Stimulated activated CD4-positive, alpha-beta T cell treated with anti-CD3 and anti-CD28 coated beads, TNF-alpha, amount 100 ng/mL, for 24 hours (primary cell): ENCODE measurements at places on chromosomes 7 and 10.

GRCh38 chr10:130025326-130025725 is 61.3 kb upstream of the EBF3 start:
- DNase-seq, result no peak

- DNase-seq, result no peak
Measured at GRCh38 chr10:103480521-103480920, 1.5 kb upstream of the CALHM3 start.

- no peak for DNase-seq
Measured at GRCh38 chr7:58087536-58088190, 637.7 kb downstream of the ZNF716 start.

- DNase-seq, result no peak
Measured at GRCh38 chr10:73060173-73060572, 36.5 kb downstream of the P4HA1 start.

DNA sequence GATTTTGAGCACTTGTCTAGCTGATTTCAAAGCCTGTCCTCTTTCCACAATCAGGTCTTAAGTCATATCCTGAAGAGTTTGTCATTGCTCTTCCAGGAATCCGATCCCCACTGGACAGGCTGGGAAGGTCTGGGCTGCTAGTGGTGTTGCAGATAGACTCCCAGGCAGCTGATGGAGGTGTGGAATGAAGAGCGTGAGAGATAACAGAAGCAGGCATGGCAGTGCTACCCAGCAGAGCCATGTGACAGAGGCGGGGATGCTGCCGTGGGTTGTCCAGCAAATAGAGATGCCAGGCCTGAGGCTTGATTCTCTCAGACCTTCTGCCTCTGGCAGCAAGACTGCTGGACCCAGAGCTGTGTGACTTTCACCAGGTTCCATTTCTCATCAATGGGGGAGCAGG is 116.5 kb upstream of the EEPD1 start:
- no peak for DNase-seq

DNA sequence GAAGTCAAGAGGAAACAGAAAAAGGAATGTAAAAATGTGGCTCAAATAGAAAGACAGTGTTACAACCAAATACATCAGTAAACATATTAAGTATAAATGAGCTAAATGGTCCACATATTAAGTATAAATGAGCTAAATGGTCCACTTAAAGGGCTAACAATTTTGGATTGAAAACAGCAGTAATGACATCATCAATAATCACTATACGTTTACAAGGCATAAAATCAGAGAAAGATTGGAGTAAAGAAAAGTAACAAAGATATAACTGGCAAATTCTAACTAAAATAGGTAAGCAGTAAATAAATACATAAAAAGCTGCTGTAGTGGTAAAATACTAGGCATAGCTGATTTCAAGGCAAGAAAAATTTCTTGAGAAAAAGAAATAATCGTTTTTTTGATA is 1298.4 kb upstream of the CELF2 start:
- no peak for DNase-seq

DNA sequence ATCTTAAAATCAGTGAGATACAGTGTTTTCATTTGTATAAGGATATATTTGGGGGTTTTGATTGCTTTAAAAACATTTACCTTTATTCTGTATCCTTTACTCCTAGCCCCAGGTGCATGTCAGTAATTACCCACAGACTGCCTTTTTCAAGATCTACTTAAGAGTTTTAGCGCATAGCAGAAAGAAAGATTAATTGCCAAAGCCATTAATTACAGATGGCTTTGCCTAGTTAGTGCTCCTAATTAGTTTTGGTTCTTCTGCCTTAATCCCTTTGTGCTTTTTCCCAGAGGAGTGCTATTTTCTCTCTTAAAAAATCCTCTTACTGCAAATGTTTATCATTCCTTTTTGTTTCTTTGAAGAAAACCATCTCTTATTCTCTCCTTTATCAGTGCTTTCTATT is 122.8 kb downstream of the MAPK8 start:
- no peak for DNase-seq

GRCh38 chr10:12538491-12538995 is 189.2 kb downstream of the CAMK1D start:
- no peak for DNase-seq

GRCh38 chr10:79068203-79068561 is 584 bp upstream of the ZMIZ1 start:
- no peak for DNase-seq

DNA sequence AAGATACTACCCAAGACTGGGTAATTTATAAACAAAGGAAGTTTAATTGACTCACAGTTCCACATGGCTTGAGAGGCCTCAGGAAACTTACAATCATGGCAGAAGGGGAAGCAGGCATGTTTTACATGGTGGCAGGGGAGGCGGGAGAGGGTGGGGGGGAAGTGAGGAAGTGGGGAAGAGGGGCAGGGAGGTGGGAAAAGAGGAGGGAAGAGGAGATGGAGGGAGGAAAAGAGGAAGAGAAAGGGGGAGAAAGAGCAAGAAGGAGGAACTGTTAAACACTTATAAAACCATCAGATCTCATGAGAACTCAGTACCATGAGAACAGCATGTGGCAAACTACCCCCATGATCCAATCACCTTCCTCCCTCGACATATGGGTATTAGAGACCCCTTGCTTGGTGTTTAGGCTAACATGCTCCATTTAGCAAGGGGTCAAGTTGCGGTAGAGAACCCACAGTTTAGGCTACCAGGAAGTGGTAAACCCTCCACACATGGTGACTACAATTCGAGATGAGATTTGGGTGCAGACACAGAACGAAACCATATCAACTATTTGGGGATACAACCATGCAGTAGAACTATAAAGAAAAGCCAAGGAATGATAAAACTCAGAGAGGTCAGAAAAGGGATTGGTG is 3.5 kb upstream of the LMBR1 start:
- DNase-seq, result no peak

DNA sequence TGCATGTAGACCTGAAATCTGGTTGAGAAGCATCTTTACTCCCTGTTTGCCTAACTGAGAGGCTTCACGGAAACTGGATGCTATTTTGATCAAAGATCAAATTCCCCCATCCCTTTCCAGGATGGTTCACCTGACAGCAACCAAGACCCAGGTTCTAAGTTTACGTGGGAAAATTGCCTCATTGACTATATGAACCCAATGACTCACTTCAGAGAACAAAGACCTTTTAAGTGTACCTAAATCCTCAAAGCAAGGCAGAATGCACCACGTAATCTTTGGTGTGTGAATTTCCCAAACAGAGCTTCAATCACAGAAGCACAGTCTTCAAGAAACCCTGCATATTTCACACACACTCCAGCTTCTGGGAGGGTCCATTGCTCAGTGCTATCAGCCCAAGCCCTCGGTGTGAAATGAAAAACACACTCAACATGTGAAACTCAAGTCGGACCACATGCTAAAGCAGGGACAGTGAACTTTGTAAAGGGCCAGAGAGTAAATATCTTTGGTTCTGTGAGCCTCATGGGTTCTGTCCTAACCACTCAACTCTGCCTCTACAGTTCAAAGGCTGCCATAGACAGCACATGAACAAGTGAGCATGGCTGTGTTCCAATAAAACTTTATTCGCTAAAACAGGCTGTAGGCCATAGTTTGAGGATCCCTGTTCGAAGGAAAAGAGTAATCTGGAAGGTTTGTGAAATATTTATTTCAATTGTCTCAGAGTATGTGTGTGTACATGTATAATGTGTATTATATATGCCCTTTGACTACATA is 275.6 kb upstream of the FOXK1 start:
- no peak for DNase-seq

GRCh38 chr7:92075455-92076158 is 58.7 kb downstream of the CYP51A1 start:
- no peak for DNase-seq

DNA sequence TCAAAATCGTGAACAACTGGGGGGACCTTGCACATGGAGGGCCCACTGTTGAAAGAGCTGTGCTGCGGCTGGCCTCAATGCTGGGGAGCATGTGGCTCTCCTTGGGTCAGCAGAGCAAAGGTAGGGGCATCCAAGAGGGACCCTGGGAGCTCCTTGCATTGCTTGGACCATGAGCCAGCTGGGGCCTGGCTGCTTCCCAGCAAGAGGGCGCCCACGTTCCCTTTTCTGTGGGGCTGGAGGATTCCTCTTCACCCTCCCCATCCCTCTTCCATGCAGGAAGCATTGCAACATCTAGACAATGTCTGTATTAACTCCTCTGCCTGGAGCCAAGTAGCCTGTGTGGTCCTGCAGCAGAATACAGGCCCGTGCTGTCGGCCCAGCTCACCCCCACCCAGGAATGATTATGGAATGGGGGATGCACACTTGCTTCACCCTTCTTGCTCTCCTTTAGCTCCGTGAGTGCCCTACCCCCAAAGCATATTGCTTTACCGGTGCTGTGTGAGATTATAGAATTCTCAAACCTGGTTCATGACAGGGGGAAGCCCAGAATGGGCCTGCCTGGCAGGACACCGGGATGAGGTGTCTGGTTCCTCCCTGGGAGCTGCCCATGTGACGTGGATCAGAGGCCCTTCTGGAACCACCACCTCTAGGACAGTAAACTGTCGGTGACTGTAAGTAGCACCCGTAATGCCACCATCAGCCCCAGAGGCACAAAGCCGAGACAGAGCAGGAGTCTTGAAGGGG is 61.9 kb downstream of the SYPL1 start:
- DNase-seq, result no peak

DNA sequence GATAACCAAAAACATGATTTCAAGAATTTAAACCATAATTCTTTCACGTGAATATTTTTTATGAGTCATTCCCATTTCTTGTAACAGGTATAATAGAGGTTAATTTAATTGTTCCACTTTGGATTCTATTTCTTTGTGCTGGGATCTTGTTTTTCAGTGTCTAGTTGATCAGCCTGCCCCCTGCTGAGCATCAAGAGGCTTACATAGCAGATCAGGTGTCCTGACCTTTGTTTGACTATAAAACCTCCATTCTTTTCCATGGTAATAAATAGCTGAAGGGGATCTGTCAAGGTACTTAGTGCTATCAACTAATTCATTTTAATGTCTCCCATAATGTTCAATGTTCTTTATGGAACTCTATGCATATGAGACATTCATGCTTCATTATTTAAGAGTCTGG is 4.9 kb downstream of the COL17A1 start:
- DNase-seq, result no peak

DNA sequence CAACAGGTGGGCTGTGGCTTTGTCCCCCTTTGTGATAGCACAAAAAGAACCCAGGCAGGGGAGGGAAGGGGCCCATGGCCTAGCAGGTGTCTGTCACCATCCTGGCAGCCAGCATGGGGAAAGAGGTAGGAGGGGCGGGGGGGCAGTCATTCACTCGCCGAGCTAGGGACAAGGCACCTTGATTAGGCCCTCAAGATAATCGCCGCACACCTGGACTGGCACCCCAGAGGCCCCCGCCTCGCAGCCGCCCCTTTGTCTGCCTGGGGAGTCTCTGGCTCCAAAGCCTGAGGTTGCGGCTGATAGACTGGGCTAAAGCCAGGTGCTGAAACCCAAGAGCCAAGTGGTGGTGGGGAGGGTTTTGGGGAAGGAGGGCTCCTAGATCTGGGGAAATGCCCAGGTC is 151.2 kb upstream of the PCBD1 start:
- DNase-seq, result no peak

DNA sequence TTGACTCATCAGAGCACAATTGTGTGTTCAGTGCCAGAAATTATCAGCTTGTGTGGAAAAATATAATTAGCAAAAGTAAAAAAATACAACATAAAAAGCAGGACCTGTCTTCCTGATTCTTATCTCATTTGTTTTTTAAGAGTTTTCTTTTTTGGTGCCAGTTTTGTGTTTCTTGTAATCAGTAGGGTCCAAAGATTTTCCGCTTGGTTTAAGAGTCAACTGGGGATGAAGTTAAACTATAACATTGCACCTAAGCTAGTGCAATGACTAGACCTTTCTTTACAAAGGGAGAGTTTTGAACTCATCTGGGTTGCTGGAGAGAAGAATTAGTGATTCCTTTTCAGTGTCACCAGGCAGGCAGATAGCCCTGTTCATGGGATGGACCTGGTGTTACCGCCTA is 113.4 kb downstream of the PLPP4 start:
- no peak for DNase-seq

DNA sequence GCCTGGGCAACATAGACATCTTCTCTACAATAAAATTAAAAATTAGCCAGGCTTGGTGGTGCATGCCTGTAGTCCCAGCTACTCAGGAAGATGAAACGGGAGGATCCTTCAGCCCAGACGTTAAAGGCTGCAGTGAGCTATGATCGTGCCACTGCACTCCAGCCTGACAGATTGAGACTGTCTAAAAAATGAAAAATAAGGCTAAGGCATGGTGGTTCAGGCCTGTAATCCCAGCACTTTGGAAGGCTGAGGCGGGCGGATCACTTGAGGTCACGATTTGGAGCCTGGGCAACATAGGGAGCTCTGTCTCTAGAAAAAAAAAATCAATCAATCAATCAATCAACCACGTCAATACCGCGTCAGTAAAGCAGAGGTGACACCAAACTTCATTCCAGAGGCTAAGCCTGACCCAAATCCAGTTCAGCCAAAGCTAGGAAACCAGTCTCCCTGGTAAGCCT is 31.1 kb downstream of the MRPS24 start:
- no peak for DNase-seq

DNA sequence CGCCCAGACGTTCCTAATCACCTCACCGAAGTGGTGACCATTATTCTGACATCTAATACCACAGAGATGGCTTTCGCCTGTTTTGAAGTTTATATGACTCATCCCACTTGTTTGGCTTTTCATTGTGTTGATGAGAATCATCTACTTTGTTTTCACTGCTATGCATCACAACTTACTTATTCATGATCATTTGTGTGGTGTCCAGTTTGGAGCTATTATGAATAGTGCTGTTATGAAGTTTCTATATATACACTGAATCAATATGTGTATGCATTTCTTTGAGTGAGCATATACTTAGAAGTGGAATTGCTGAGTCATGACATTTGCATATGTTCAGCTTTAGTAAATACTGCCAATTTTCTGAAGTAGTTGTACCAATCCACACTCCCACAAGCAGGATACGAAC is 38.6 kb upstream of the TNKS2 start:
- no peak for DNase-seq

- DNase-seq, result no peak
Measured at GRCh38 chr7:50147951-50148808, 55.1 kb upstream of the ZPBP start.

DNA sequence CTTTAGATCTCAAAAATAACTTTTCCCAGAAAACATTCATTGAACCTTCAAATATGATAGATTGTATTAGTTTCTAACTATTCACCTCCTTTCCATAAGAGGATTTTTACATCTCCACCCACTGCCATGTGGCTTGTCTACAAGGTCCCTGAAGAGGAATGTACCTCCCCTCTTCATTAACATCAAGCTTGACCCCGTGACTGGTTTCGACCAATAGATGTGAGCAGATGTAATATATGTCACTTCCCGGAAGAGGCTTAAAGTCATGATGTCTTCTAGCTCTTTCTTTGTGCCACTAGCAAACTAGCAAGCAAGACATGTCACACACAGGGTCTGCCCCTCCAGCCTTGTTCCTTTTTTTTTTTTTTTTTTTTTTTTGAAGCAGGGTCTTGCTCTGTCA is 6.9 kb downstream of the BAZ1B start:
- DNase-seq, result no peak

GRCh38 chr10:22931948-22932347 is 4.1 kb downstream of the ARMC3 start:
- DNase-seq, result no peak

GRCh38 chr7:155685791-155686160 is 41.3 kb downstream of the RBM33 start:
- no peak for DNase-seq
